ENCODE measurements at places on chromosomes 2 and 18. TPM values are rescaled to one million over a fixed set of nuclear protein-coding genes. Genes with fewer than 3 reads are reported as not detected.

Gene CEBPZ
- total RNA-seq = 25.3 TPM

DNA sequence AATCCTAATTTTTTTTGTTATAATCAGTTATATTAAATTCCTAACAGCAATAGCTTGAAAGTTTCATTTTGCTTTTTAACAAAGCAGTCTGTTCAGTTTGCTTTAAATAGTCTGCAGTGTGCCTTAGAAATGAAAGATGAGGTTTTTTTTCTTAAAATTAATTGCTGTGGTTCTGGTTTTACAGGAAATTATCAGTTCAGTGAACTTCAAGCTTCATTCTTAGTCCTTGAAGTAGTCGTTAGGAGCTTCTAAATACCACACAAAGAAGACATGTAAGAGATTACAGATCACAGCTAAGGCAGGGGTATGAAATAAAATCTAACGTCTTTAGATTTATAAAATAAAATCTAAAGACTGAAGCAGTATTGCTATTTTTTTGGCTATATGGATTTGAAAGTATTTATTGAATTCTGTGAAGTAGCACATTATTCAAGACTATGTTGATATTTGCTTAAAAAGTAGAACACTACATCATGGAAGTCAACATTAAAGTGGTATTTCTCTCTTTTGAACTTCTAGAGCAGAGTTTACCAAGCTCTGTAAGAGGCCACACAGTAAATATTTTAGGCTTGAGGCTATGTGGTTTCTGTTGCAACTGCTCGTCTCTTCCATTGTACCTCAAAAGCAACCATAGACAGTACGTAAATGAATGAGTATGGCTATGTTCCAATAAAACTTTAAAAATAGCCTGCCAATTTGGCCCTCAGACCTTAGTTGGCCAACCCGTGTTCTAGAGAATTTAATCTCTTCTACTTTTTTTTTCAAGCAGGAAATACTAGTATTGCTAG lies 81.5 kb upstream of the STON1 start:
- no peaks in the 10 kb centered on the region for H3K27me3 ChIP-seq
- no peak for DNase-seq
- H3K4me1 ChIP-seq = peaks cover 43% of the 10 kb centered on the region
- H3K36me3 ChIP-seq = peaks cover 20% of the 10 kb centered on the region
- H3K4me3 ChIP-seq = no peak overlapping the region
- peak overlapping the region; percentile 68 for H3K27ac ChIP-seq

DNA sequence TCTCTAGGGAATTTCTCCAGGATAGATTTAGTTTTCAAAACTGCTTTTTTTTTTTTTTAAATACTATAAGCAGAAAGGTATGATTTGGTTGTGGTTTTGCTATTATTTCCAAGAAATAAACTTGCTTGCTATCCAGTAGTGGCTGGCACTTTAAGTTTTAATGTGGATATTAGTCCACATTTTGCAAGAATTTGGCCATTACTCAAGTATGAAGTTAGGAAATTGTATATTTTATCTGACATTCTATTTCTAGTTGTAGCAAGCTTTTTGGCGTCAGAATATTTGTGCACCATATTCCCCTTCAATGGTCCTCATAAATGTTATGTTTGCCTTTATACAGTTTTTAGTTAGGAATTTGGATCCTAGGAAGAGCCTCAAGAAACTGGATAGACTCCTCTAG lies 226.3 kb downstream of the ZNF521 start:
- H3K27me3 ChIP-seq = no peaks in the 10 kb centered on the region
- no peak overlapping the region for H3K27ac ChIP-seq
- no peak overlapping the region for H3K4me3 ChIP-seq
- DNase-seq = no peak
- H3K4me1 ChIP-seq = peaks cover 21% of the 10 kb centered on the region

- H3K4me3 ChIP-seq = no peak overlapping the region
- no peak overlapping the region for H3K27ac ChIP-seq
- DNase-seq = no peak
- no peaks in the 10 kb centered on the region for H3K36me3 ChIP-seq
- H3K4me1 ChIP-seq = no peaks in the 10 kb centered on the region
Observed at GRCh38 chr2:110852051-110852450, 119.7 kb downstream of the ACOXL start.

DNA sequence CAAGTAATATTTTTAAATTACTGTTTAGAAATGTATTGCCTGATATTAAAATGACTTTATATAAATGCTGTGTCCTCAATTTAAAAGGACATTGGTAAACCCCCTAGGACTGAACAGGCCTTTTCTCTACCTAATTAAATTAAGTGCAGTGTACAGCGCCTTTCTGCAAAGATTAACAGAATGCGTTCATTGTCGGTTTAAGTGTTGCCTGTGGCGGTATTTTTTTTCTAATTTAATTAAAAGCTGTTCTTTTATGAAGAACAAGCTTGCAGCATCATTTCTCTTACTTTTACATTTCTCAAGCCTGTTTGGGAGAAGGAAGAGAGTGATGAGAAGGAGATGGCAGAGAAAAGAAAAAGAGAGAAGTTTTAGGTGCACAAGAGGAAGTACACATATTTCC lies 344.9 kb downstream of the CPS1 start:
- no peak overlapping the region for H3K27ac ChIP-seq
- H3K36me3 ChIP-seq = no peaks in the 10 kb centered on the region
- H3K4me3 ChIP-seq = no peak overlapping the region
- DNase-seq = no peak
- H3K27me3 ChIP-seq = no peaks in the 10 kb centered on the region

DNA sequence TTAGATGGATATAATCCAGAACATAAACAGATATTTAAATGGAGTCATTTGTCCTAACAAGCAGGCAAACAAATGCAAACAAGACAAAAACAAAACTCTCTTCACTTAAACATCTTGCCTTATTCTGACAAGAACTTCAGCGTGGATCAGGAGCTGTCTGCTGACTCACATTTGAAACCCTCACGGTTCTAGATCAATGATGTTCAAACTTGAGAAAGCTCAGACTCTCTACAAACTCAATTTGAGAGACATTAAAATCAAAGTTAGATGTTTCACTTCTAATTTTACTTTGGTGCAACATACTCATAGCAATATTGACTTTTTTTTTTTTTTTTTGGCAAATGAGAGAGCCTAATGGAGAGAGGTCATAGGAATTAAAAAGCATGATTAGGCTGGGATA lies 362.8 kb upstream of the SLC14A2 start:
- H3K4me3 ChIP-seq = no peak overlapping the region
- no peak for DNase-seq
- no peak overlapping the region for H3K27ac ChIP-seq

- H3K27me3 ChIP-seq = no peaks in the 10 kb centered on the region
- no peaks in the 10 kb centered on the region for H3K36me3 ChIP-seq
- H3K4me1 ChIP-seq = no peaks in the 10 kb centered on the region
- DNase-seq = no peak
- no peak overlapping the region for H3K4me3 ChIP-seq
- no peak overlapping the region for H3K27ac ChIP-seq
Observed at GRCh38 chr18:28961669-28962228, 784.8 kb upstream of the CDH2 start.

- no peak overlapping the region for H3K27ac ChIP-seq
- H3K27me3 ChIP-seq = no peaks in the 10 kb centered on the region
- H3K36me3 ChIP-seq = no peaks in the 10 kb centered on the region
- no peak for DNase-seq
- H3K4me1 ChIP-seq = peaks cover 22% of the 10 kb centered on the region
- no peak overlapping the region for H3K4me3 ChIP-seq
Observed at GRCh38 chr2:65159906-65160305, 30.0 kb upstream of the RAB1A start.

Measured in left ventricle myocardium inferior (tissue), 1 donor.